RPMI7951 (cell line): ENCODE measurements at places on chromosomes 5 and 9. TPM values are rescaled to one million over a fixed set of nuclear protein-coding genes. Genes with fewer than 3 reads are reported as not detected.

GRCh38 chr9:37554318-37554717 is 21.9 kb downstream of the FBXO10 start:
- no peak for DNase-seq

DNA sequence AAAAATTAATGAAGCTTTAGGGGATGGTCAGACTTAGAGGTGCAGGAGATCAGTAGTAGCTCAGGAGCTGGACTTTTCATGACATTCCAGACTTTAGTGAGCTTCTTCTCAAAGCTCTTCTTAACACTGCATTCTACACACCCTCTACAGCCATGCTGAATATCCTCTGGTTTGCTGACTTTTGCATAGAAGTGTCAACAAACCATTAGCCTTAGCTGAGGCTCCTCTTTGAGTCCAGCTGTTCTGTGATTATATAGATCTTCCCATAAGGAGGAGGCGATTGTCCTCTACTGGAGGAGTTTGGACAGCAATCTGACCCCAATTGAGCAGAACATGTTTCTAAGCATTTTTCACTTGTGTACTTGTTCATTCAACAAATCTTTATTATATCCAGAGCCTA is 75.0 kb upstream of the RUSC2 start:
- DNase-seq: no peak

GRCh38 chr9:114448706-114449105 is 56.6 kb downstream of the WHRN start:
- peak; percentile 89 for DNase-seq

Gene COL27A1
- total RNA-seq: 2.8 and 4.7 TPM in 2 replicates
